ENCODE measurements at places on chromosomes 13 and 19. TPM values are rescaled to one million over a fixed set of nuclear protein-coding genes. Genes with fewer than 3 reads are reported as not detected.

Gene P2RY11
- total RNA-seq: 11.1 TPM

Gene ZNF709
- total RNA-seq: 0.83 TPM

Gene SRRM5
- 0.50 TPM for total RNA-seq

Gene REEP6
- total RNA-seq: 23.1 TPM

Gene CEACAM7
- not detected for total RNA-seq

Gene CGB5
- total RNA-seq: not detected

Gene KLK12
- total RNA-seq: 7.3 TPM

Gene NAA16
- 8.0 TPM for total RNA-seq
